AG09309 (cell line): ENCODE measurements at places on chromosomes 13 and 19.
A peak's percentile ranks its signal among the peaks of the same experiment; 100 is the strongest.

DNA sequence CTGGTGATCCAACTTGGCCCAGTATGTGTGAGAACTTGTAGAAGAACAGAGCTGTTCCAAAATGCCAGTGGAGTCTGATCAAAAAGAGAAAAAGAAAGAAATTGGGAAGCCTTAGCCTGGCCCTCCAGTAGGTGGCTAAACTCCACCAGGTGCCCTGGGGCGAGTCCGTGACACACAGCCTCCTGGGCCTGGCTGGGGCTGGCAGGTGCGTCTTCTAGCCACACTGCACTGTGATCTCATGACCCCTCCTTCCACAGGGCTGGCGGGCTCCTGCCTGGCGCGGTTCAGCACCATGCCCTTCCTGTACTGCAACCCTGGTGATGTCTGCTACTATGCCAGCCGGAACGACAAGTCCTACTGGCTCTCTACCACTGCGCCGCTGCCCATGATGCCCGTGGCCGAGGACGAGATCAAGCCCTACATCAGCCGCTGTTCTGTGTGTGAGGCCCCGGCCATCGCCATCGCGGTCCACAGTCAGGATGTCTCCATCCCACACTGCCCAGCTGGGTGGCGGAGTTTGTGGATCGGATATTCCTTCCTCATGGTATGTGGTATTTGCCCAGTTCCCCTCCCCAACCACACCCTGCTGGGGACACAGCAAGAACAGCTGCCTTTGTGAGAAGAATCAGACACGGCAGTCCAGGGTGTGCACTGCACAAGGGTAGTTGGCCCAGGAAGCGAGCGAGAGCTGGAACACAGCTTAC, 53.7 kb downstream of the RAB20 start:
- no peak for DNase-seq

GRCh38 chr19:41431426-41432386, 4.5 kb upstream of the B3GNT8 start:
- DNase-seq, result no peak

- no peak for DNase-seq
These were observed 242.6 kb downstream of the DCT start for GRCh38 chr13:94236872-94237271.

DNA sequence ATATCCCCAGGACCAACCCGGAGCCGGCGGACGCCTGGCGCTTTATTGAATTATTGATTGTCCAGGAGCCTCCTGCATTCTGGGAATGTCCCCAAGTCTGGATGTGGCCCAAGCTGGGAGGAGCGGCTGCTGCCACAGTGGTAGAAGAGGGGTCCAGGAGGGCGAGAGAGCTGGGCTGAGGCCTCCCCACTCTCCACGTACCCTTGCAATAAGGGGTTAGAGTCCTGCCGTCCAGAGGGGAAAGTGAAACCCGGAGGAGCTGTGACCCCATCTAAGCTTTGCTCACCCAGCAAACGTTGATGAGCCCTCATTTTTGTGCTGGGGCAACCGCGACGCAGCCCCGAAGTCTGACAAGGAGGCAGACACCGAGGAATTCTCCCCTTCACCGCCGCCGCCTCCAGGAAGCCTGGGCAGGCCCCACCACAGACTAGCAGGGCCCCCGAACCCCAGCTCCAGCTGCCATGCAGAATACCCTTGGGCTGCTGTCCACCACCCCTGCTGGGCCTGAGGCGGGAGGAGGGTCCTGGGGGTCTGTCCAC, 1.4 kb upstream of the C2CD4C start:
- DNase-seq, result no peak

- DNase-seq, result no peak
These were observed 4.0 kb downstream of the TPGS1 start for GRCh38 chr19:511101-511851.

- DNase-seq, result no peak
These were observed 8.7 kb downstream of the MARCHF2 start for GRCh38 chr19:8421484-8422461.

DNA sequence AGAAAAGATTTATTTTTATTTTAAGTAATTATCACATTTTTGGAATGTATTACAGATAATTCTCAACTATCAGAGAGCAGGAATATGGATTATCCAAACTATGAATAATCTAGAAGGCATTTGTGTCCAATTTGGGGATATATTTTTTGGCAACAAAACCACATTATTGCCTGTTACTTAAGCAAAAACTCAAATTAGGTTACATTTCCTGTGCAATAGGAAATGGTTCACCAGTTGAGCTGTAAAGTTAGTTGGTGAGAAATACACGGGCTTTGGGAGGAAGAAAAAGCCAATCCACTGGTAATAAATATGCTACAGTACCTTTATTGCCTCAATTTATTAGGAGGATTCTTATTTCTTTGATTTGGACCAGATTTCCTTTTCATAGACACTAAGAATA, 1075.2 kb downstream of the PCDH9 start:
- DNase-seq, result peak; percentile 38

GRCh38 chr13:112704308-112705145, 14.7 kb downstream of the ATP11A start:
- DNase-seq, result no peak

DNA sequence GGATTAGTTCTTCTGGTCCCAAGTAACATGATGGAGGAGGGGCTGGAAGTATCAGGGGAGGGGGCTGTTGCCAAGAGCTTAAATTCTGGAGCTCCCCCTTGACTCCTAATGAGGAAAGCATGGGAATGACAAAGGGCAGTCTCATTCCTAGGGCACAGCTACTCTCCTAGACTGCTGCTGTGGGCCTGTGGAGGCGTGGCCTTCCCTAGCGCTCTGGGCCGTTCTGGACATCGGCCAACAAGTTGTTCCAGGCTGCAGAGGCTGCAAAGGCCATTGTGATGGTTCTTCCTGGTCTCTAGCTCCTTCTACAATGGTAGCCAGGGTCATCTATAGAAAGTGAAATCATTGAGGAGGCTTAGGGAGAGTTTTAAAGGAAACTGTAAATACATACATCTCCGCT, 916.6 kb downstream of the DIAPH3 start:
- DNase-seq, result no peak

DNA sequence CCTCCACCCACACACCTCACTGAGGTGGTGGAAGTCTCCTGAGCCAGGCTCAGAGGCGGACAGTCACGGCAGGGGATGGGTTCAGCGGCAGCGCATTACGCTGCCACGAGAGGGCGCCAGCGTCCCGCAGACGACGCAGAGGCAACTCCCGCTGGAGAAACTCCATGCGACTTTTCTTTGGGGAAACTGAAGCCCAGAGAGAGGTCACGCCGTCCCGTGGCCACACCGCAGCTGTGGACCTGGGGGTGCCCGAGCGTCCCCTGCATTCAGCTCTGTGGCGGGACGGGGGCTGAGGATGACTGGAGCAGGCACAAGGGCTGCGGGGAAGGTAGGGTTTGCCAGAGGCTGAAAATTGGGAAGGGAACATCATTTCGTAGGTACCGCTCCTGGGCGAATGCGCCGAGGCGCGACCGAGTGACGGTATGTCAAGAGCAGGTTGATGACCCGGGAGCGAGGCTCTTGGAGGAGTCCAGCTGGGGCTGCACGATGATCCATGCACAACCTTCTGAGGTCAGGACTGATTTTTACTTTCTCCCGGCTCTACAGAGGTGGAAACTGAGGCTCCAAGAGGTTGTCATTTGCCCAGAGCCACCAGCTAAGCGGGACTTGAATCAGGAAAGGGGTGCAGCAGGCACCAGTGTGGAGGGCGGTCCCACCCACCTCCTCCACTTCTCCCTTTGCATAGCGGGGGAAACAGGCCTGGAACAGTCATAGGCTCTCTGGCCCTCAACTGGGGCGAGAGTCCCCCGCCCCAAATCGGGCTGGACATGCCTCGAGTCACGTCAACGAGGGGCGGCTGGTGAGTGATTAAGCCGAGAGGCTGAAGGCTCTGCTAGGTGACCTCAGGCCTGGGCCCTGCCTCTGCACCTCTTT, 690 bp upstream of the ARRDC2 start:
- no peak for DNase-seq

DNA sequence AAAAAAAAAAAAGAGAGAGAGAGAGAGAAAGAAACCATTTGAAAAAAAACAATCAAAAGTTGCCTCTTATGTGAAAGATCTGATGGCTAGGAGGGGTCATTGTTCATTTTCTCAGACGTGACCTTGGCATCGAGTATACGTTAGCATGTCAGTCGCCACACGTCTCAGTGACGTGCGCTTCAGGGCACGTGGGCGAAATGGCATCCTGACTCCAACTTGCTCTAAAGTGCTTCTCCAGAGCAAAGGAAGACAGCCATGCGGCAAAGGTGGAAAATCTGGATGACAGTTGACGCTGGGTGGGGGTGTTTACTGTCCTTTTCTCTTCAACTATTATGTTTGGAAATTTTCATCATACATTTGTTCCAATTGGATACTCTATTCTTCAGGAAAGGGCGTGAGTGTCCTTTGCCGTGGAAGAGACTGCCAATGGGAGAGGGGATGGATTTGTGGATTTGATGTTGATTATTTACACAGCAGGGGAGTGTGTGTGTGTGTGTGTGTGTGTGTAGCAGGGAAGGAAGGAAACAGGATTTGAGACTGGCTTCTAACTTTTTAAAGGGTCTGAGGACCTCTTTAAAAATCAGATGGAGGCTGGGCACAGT, 25.0 kb downstream of the KLF2 start:
- no peak for DNase-seq
